ENCODE measurements at places on chromosomes 4 and X.

GRCh38 chr4:996997-997374 is 3.8 kb upstream of the SLC26A1 start:
- no peak for DNase-seq

- no peak for DNase-seq
These were observed 19.1 kb upstream of the KIAA0232 start for GRCh38 chr4:6763330-6763851.

- no peak for DNase-seq
These were observed 220.4 kb downstream of the SPRY1 start for GRCh38 chr4:123616951-123617461.

DNA sequence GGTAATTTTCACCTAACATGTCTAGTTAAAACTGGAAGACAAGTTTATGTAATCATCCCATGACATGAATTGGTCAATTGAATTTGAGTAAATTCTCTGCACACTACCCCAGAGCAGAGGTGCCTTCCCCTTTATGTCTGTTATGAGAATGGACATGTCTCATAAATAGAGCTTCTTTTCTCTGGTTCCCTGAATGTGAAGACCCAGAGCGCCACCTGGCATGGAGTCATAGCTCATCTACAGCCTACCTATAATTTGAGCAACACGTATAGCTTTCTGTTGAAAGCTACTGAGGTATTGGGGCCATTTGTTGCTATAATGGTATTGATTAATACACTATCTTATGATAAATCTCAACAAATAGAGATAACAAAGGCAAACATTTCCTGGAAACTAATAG is 626.5 kb upstream of the GALNTL6 start:
- no peak for DNase-seq

GRCh38 chr4:139145552-139145932 is 31.5 kb downstream of the ELF2 start:
- no peak for DNase-seq

DNA sequence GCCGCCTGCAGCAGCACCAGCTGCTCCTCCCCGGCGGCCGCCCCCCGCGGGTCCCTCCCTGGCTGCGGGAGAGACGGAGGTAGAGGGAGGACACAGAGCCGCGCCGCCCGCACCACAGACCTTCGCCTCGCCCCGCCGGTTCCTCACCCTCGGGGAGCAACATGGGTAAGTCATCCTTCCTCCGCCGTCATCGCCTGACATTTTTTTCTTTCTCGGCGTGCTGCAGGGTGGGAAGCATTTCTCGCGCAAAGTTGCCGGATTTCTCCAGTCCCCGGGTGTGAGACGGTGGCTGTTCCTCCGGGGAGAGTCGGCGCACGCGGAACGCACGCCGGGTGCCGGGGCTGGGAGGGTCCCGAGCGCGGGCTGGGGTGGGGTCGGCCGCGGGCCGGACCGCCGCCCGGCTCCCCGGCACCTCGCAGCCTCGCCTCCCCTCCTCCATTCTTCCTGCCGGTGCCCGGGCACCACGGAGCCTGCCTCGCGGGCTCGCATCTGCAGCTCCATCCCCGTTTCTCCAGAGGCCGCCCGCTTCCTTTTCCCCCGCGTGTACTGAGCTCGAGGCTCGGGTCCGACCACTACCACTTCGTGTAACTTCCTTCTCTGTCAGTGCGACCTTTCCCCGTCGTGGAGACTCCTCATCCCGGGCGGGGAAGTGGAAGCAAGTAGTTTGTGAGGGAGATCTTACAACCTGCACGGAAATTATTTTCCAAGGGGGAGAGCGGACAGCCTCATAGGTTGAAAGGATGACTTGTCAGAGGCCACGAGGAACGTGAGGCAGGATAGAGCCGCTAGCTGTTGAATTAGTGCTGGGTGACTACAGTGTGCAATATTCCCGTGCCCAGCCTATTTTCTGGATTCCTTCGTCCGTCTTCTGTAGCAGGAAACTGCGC is 464 bp downstream of the RAP1GDS1 start:
- no peak for DNase-seq

DNA sequence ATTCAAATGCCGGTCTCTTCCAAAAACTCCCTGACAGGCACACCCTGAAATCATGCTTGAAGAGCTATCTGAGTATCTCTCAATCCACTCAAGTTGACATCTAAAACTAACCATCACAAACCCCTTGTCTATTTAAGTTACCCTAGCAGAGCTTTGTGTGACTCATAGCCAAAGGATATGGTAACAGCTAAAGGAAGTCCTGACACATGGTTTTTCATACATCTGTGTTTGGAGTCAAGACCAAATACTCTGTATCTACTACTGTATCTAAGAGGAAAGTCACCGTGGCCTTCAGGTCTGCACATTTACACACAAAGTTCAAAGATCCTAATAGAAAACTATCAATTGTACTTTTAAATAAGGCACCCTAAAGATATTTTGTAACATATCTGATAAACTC is 239.6 kb upstream of the VCX start:
- no peak for DNase-seq

- no peak for DNase-seq
These were observed 1013.0 kb downstream of the TECRL start for GRCh38 chr4:63396269-63396668.

- DNase-seq = no peak
These were observed 5.3 kb upstream of the RASL11B start for GRCh38 chr4:52856801-52857200.

Data from GM12891 (cell line).